AG09319 (cell line): ENCODE measurements at places on chromosomes 5 and 9.
A peak's percentile ranks its signal among the peaks of the same experiment; 100 is the strongest.

- DNase-seq: no peak
Observed at GRCh38 chr5:143618141-143618540, 193.8 kb upstream of the HMHB1 start.

DNA sequence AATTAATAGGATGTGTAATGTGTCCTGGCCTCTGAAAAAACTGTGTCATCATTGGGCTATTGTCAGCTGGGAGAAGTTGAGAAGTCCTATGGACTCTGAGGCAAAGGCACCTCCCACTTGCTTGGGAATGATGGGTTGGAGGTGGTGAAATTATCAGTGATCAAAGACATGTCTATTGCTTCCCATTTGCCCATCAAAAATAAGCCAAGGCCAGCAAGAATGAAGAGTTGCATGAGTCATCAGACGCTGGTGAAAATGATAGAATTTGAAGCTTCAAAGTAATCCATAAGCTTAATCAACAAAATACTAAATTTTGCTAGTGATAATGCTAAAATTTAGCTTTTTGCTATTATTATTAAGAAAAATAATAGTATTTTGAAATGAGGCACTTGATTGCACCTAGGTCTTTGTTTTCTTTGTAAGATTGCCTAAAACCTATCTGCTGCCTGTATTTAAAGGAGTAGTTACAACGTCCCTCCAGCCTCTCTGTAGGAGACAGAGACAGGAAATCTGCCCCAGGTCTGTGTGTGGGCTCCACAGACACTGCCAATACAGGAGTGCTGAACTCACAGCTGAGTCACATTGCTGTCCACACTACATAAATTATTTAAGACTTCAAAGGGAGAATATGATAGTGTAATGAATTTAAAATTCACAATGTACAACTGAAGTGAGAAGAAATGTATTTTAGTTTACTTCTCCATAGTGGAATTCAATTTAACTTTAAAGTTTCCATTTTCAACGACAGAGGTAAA lies 48.4 kb upstream of the APC start:
- DNase-seq: no peak

- DNase-seq: no peak
Observed at GRCh38 chr5:67992923-67993322, 222.6 kb upstream of the PIK3R1 start.

DNA sequence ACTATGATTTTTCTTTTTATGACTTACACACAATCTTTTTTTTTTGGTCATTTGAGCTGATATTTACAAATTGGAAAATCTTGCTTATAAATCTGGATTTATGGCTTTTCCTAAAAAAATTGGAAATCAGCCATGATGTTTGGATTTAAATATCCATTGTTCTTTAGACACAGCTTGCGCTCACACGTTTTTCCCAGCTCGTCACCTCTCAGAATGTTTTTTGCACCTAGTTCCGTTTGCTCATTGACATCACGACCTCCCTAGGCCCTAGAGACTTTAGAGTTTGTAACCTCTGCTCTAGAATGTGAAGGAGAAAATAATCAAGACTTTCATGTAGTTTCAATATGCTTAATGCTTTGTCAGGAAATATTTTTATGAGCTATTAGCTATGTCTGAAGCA lies 930.5 kb downstream of the TLE4 start:
- no peak for DNase-seq

- DNase-seq: no peak
Observed at GRCh38 chr5:6405591-6405990, 27.2 kb upstream of the MED10 start.

GRCh38 chr9:88657893-88658292 lies 122.9 kb downstream of the NXNL2 start:
- DNase-seq: no peak

GRCh38 chr5:174793684-174794328 lies 69.4 kb downstream of the MSX2 start:
- peak; percentile 32 for DNase-seq

- no peak for DNase-seq
Observed at GRCh38 chr9:87193151-87193550, 245.8 kb upstream of the GAS1 start.

DNA sequence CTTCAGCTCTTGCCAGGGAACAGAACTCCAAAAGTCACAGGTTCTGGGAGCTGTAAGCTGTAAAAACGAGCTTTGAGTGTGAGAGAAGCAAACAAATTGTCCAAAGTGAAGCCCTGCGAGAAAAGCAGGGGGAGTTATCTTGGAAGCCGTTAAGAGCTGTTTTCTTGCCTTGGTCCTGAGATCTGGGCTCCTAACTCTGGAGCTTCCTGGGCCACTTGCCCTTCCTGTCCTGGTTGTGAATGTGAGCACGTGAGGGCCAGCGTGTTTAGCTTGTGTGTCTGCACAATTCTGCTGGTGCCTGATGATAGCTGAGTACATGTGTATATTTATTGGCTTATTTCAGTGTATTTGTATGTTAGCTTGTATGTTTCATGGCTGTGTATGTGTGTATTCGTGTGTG lies 40.5 kb downstream of the DAB2IP start:
- no peak for DNase-seq

GRCh38 chr5:65818592-65818991 lies 96.6 kb downstream of the NLN start:
- no peak for DNase-seq

GRCh38 chr9:7979611-7980010 lies 180.0 kb upstream of the DMAC1 start:
- no peak for DNase-seq

- DNase-seq: no peak
Observed at GRCh38 chr5:139207297-139208000, 9.3 kb upstream of the SIL1 start.

DNA sequence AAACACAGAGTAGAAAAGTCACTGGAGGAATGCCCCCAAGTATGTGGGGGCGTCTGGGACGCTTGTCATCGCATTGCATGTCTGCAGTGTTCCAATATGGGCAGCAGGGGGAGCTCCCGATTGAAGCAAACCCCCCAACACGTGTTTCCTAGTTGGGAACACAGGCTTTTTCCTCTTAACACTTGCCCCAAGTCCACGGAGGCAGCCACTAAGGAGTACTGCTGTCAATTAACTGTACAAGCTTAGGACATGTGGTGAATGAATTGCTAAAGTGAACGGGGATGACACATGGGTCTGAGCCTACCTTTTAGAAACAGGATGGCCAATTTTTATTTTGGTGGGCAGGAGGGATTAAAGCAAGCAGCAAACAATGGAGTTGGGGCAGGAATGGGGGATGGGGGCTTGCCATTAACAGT lies 2.2 kb downstream of the GABRB2 start:
- DNase-seq: no peak

DNA sequence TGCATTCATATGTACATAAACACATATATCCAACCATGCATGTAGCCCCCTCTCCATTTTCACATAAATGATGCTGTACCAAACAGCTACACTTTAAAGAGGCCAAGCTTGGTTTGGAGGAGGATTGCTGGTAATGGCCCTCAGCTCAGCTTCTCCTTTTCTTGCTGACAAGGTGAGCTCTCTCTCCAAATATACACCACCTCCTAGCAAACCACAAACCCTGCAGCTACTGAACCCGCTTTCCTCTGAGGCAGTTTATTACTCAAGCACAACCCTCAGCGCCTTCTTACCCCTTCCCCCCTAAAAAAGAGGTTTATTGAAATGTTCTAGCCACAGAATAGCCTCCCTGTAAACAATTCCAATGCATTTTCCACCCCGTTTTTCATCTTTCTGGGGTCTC lies 54.0 kb downstream of the ALG2 start:
- no peak for DNase-seq

- DNase-seq: no peak
Observed at GRCh38 chr5:36153298-36153677, 1.4 kb downstream of the SKP2 start.

DNA sequence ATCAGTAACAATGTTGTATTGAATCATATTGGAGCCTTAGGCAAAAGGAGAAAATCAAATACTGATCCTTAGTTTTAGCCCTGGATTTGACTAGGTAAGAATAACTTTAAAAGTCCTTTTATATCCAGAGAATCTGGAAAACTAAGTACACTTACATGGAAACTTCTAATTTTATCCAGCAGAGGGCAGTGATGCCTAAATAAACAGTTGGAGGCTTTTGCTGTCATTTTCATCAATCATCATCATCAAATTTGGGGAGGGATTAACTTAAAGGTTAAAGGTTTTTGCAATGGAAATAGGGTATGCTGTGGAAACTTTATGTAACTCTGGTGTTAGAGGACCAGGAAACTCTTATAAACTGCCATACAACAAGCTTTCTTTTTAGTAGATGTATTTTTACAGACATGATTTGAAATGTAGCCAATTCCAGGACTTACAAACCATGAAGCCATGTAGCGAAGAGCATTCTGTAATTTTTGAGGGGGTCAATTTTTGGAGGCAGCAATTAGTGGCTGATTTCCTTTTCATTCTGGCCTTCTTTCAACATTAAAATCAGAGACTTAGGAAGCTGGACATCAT lies 112.7 kb downstream of the OSTF1 start:
- no peak for DNase-seq

- no peak for DNase-seq
Observed at GRCh38 chr5:23648656-23649055, 141.2 kb downstream of the PRDM9 start.

DNA sequence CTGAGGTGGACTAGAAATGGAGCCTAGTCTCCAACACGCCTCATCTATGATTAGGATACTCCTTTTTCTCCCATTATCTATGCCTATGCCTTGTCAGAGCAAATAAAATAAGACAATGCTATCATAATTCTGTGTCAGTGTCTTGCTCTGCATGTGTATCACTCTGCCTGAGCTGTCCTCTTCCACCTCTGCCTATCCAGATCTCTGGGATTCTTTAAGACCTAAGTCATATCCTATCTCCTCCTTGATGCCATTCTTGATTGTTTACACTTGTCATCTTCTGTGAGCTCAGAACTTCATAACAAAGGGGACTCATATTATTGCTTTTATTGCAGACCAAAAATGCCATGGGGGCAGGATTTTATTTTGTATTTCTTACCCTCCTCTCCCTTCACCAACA lies 351.2 kb upstream of the C9orf72 start:
- no peak for DNase-seq

DNA sequence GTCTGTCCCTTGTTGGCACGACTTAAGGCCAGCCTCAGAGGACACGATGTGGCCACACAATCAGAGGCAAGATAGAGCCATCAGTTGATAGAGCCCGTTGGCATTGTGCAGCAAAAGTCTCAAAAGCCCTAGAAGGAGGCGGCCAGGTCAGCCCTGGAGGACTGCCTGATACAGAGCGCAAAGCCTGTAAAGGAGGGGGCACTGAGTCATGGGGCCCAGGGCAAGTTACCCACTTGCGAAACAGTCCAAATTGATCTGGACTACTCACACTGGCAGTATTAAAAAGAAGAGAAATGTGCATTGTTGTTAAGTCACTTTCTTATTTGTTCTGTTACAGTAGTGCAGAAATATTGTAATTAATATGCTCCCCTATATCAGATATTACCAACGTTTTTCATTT lies 51.5 kb downstream of the KLF9 start:
- DNase-seq: no peak

GRCh38 chr5:124892185-124892848 lies 145.9 kb upstream of the ZNF608 start:
- DNase-seq: no peak

- DNase-seq: no peak
Observed at GRCh38 chr5:147160902-147161700, 73.7 kb upstream of the STK32A start.

DNA sequence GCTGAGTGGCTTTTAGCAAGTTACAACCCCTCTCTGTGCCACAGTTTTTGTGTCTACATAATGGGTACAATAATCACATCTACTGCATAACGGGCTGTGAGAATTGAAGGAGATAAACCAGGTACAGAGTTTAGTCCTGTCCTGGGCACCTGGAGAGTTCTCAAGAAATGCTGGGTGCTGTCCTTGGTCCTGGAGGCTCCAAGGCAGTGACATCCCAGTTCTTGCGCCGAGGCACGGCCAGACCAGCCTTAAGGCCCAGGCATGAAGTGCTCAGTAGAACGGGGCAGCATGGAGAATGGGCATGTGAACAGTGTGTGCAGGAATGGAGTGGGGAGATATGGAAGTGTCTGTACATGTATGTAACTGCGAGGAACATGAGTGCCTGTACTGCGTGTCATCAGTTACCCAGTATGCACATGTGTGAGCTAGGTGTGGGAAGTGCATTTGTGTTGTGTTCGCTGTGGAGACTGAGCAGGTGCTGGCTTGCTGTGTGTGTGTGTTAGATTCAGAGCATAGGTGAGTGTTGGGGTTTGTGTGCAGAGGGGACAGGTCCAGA lies 6.3 kb upstream of the UNC5A start:
- DNase-seq: no peak

DNA sequence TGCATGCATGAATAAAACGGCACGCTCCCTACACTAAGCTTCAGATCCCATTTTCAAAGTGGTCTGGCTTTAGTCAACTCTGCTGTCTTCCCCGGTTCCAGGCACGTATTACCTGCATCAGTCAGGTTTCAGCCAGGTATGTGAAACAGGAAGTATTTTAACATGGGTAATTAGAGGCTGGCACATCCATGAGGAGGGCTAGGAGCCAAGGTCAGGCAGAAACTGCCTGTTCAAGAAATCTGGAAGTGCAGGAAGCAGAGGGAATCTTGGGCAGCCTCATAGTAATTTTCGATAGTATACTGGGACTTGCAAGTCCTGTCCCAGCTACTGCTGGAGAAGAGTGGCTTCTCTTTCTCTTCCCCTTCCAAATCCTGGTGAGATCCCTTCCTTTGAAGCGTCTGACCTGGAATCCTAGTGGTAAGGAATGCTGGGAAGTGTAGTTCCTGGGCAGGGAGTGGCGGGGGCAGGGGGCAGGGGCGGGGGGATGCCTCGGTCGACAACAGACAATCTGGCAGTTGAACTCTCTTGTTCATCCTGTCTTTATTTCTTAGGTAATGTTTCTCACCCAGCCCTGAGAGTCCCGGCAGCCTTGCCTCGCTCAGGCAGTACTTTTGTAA lies 403.1 kb downstream of the TLE4 start:
- no peak for DNase-seq
